ENCODE measurements at places on chromosomes 5 and 9. TPM values are rescaled to one million over a fixed set of nuclear protein-coding genes. Genes with fewer than 3 reads are reported as not detected.

- DNase-seq = no peak
These were observed 197.8 kb downstream of the ANXA1 start for GRCh38 chr9:73349476-73349875.

DNA sequence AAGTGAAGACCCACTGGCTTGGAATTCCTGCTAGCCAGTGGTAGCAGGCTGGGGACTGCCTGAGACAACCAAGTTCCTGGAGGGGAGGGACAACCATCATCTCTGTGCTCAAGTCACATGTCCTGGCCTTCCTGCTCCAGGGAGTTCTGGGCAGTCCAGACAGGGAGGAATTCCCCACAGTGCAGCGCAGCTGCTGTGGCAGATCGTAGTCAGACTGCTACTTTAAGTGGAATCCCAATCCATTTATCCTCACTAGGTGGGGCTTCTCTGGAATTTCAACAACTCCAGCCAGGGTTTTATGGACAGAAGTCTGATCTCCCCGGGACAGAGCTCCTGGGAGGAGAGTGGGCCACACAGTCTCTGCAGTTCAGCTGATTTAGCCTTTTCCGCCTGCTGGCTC lies 20.9 kb upstream of the OR5C1 start:
- peak; percentile 62 for DNase-seq

- no peak for DNase-seq
These were observed 52.7 kb upstream of the OTULINL start for GRCh38 chr5:14528926-14529325.

DNA sequence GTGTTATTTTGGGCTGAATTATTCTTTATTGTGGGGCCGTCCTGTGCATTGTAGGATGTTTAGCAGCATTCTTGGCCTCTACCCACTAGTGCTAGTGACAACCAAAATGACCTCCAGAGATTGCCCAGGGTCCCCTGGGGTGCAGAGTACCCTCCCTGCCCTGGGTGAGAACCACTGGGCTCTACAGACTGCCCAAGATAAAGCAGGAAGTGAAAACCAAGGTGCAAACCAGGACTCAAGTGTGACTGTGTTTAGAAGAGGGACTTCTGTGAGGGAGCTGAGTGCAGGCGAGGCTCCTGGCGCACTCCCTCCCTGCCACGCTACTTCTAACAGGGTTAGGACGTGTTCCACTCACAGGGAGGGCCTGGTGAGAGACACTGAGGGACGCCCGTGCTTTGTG lies 41.6 kb downstream of the USP20 start:
- no peak for DNase-seq

GRCh38 chr5:139956342-139956741 lies 86.8 kb downstream of the NRG2 start:
- no peak for DNase-seq

DNA sequence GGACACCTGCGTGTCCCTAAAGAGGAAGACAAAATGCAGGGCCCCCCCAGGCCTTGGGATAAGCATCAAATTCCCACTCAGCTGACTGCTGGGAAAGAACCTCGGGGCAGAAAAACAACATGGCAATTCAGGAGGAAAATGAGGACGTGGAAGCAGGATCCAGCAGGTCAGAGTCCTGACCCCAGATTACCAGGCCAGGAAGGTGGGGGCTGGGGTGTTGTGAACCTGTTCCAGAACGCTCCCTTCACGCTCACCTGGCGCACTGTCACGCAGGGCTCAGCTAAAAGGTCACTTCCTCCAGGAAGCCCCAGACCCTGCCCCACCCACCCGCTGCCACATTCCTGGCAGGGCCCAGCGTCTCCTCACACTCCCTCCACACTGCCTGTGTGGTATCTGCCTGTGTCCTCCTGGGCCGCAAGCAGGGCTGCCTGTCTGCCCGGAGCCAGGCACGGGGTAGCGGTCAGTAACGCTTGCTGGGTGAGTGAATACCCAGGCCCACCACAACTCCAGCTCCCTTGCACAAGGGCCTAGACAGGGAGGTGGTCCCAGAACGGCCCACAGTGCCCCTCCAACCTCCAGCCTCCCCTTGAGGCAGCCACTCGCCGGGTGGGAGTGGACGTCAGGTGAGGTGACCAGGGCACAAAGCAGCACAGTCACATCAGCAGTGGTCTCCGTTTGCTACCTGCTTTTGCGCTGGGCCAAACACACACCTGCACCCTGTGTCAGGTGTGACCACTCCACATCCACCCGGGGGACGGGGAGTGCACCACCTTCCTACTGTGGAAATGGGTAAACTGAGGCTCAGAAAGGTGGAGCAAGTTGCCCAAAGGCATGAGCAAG lies 18.1 kb downstream of the VAV2 start:
- no peak for DNase-seq

- DNase-seq = no peak
These were observed 13.1 kb downstream of the ZNF608 start for GRCh38 chr5:124733329-124733650.

DNA sequence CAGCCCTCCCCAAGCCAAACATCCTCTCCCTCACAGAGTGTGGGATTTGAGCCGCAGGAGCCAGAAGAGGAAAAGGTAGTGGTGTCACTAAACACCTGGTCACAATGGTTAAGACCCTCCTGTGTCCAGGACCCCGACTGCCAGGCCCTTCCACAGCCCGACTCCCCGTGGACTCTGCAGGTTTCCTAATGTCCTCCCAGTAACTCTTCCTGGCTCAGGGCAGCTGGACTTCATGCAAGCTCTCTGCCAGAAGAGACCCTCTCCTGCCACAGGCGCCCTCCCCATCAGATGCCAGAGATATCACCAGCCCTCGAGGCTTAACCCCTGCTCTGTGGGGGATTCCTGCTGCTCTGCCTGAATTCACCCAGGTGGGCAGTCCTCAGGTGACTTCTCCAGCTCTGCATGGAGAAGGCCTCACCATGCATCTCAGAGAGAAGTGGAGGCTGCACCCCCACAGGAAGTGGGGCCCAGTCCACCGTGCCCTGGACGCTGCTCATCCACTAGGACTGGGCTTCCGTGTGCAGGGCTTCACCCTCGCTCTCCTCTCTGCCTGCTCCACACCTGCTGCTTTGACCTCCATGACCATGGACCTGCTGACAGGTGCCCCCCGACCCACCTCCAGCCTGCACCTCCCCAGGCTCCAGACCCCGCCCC lies 111.2 kb downstream of the ADAMTS2 start:
- no peak for DNase-seq

DNA sequence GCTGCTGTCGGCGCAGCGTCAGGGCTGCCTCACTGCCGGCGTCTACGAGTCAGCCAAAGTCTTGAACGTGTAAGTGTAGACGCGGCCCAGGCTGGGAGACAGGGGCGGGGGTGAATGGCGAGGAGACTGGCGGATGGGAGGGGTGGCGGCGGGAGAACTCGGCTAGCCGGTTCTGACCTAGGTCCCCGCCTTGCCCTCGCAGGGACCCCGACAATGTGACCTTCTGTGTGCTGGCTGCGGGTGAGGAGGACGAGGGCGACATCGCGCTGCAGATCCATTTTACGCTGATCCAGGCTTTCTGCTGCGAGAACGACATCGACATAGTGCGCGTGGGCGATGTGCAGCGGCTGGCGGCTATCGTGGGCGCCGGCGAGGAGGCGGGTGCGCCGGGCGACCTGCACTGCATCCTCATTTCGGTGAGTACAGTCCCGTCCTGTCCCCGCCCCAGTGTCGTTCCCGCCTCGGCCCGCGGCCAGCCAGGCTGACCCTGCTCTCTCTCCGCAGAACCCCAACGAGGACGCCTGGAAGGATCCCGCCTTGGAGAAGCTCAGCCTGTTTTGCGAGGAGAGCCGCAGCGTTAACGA lies 745 bp downstream of the GADD45G start:
- DNase-seq = peak; percentile 61

Gene SPATA24
- total RNA-seq = 8.8 TPM

Gene LPAR1
- total RNA-seq = 13.9 TPM

Gene GMCL2
- not detected for total RNA-seq

Gene INSL4
- total RNA-seq = not detected
